Epithelial cell of proximal tubule (primary cell): ENCODE measurements at places on chromosomes 3 and 15.
A peak's percentile ranks its signal among the peaks of the same experiment; 100 is the strongest.

GRCh38 chr3:141122455-141123030 lies 71.4 kb downstream of the SPSB4 start:
- no peak for DNase-seq

GRCh38 chr3:30933478-30934207 lies 39.2 kb upstream of the GADL1 start:
- no peak for DNase-seq

DNA sequence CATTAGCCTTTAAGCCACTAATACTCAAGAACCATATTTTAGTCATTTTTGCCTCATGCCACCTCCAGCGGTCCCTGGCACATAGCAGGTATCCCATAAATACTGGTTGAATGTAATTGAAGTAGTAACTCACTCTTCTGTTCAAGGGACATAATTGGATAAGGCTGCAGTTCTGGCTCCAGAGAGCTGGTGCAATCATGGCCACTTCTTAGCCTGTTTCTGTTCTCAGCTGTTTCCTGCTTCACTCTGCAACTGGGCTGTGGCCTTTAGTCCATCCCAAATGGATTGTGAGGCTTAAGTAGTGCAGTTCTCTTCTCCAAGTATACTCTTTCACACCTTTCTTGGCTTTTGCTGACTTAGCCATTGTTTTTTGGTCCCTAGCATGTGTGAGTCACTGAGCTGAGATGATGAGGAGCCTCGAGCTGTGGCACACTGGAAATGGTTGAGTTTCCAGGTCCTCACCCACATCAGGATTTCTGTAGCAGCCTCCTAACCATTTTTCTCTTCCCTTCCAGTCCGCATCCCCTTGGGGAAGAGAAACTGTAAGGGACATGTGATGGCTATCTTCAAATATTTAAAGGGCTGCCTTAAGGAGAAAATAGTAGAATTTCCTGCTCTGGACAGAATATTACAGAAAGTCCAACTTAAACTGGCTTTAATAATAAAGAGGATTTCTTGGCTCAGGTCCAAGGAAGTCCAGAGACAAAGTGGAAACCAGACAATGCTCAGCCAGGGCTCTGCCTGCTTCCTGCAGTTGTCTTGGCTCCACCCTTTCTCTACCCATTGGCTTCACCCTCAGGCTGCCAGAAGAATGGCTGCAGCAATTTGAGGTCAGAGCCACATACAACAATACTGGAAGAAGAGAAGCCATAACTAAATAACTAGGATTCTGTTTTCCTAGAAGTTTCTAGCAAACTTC lies 305.4 kb upstream of the ROPN1 start:
- DNase-seq: no peak

DNA sequence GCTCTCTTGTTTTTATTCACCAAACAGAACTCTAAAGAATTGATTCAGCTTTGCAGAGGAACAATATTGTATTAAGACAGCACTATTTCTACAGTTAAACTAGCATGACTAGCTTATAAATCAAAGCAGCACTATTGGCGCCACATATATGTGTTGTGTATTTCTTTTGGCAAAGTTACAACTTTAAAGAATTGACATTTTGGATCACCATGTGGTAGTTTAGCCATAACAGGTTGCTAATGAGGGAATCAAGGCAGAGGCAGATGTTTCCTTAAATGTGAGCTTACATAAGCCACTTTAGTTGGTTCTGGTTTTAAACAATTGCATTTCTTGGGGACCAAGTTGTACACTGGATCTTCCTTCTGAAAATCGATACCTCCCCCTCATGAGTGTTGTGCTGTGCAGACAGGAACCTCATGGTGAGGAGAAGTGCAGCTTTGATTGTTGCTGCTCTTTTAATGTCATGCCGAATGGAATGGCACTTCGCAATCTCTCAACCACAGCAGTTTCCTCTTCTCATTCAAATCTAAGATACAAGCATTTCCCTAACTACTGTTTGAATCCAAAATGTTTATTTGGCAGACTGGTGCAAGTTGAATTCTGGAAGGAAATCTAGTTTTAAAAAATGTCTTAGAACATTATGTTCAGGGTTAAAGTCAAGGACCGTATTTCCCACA lies 151.2 kb downstream of the MYRIP start:
- DNase-seq: no peak

GRCh38 chr15:67018441-67018840 lies 47.0 kb upstream of the SMAD3 start:
- no peak for DNase-seq

DNA sequence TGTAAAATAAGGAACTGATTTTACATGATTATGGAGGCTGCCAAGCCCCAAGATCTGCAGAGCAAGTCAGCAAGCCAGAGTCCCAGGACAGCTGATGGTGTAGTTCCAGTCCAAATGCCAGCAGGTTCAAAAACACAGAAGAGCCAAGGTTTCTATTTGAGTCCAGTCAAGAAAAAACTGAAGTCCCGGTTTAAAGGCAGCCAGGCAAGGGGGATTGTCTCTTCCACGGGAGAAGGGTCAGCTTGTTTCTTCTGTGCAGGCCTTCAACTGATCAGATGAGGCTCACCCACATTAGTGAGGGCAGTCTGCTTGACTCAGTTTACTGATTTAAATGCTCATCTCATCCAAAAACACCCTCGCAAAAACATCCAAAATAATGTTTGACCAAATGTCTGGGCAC lies 246.2 kb downstream of the PLCL2 start:
- DNase-seq: no peak

GRCh38 chr3:12675115-12675810 lies 11.3 kb upstream of the RAF1 start:
- no peak for DNase-seq

DNA sequence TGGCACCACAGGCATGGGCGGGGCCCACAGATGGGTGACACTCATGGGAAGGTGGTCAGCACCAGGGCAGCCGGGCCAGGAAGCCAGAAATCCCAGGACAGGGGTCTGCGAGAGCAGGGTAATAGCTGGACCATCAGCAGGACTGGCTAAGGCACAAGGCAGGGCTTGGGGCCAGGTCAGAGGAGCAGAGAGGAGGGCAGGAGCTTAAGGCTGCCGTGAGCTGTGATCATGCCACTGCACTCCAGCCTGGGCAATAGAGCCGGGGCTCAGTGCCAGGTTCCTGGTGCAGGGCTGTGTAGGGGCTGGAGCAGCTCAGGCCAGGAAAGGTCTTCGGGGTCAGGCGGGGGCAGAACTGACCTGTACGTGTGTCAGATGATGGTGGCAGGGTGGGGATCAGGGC lies 64.2 kb upstream of the LINGO1 start:
- no peak for DNase-seq

GRCh38 chr15:53918180-53919079 lies 59.8 kb upstream of the UNC13C start:
- DNase-seq: no peak

DNA sequence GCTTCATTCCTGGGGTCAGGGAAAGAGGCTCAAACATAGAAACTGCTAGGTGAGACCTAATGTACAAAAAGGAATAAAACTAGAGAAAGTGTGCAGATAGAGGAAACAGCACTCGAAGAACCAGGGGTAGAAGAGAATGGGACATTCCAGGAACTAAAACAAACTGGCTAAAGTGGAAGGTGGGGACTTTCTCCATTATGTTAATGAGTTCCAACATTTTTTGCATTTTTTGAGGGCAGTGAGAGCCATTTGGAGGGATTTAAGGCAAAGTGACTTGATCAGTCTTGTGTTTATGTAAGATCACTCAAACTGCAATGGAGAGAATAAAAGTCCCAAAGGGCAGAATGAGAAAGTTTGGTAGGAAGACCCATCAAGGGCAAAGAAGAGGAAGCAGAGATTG lies 20.6 kb upstream of the SLC4A7 start:
- no peak for DNase-seq

GRCh38 chr15:76730262-76730661 lies 174.9 kb downstream of the SCAPER start:
- DNase-seq: no peak

GRCh38 chr15:92882697-92883162 lies 17.4 kb upstream of the CHD2 start:
- DNase-seq: no peak

GRCh38 chr15:65939901-65940617 lies 70.8 kb downstream of the RAB11A start:
- DNase-seq: peak; percentile 85

GRCh38 chr15:89157918-89158564 lies 63.3 kb downstream of the RLBP1 start:
- no peak for DNase-seq

GRCh38 chr3:150527464-150528255 lies 18.6 kb downstream of the SERP1 start:
- no peak for DNase-seq

- DNase-seq: no peak
These were observed 21.8 kb downstream of the RBPMS2 start for GRCh38 chr15:64753480-64754185.

DNA sequence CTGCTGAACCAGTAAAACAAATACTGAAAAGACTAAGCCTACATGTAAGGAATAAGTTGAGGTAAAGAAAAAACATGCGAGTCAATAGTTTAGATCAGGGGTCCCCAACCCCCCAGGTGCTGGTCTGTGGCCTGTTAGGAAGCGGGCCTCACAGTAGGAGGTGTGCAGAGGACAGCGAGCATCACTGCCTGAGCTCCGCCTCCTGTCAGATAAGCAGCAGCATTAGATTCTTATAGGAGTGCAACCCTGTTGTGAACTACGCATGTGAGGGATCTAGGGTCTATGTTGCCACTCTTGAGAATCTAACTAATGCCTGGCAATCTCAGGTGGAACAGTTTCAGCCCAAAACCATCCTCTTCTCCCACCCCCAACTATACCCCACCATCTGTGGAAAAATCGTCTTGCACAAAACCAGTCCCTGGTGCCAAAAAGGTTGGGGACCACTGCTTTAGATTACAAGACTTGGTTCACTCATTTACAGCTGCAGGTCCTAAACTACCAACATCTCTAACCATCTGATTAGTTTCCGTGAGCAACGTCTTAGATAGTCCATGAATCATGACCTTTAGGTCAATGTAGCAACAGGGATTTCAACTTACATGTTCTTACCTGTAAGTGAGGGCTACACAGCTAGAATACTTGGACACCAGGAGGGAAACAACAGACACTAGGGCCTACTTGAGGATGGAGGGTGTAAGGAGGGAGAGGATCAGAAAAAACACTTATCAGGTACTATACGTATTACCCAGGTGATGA lies 66.7 kb downstream of the TRANK1 start:
- DNase-seq: no peak

GRCh38 chr15:38226608-38227266 lies 25.9 kb upstream of the SPRED1 start:
- DNase-seq: peak; percentile 86

- no peak for DNase-seq
These were observed 147.5 kb upstream of the NUDT16 start for GRCh38 chr3:131233900-131234668.

GRCh38 chr3:94176988-94177745 lies 114.3 kb downstream of the NSUN3 start:
- no peak for DNase-seq

GRCh38 chr15:32898414-32898813 lies 180.6 kb downstream of the GREM1 start:
- no peak for DNase-seq

DNA sequence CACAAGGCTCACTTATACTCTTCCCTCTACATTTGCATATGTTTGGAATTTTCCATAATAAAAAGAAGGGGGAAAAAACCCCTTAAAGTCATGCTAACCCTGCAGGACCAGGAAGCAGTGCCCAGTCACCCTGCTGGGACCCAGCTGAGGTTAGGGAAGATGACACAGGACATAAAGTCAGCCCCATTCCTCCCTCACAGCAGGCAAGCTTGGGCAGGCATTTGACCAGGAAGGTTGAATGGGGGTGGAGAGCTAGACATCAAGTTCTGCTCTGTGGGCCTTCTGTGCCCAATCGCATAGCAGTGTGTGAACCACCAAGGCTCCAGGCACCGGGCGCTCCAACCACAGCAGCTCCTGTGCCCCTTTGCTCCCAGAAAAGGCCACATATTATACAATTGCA lies 7.1 kb upstream of the HDAC11 start:
- DNase-seq: no peak

DNA sequence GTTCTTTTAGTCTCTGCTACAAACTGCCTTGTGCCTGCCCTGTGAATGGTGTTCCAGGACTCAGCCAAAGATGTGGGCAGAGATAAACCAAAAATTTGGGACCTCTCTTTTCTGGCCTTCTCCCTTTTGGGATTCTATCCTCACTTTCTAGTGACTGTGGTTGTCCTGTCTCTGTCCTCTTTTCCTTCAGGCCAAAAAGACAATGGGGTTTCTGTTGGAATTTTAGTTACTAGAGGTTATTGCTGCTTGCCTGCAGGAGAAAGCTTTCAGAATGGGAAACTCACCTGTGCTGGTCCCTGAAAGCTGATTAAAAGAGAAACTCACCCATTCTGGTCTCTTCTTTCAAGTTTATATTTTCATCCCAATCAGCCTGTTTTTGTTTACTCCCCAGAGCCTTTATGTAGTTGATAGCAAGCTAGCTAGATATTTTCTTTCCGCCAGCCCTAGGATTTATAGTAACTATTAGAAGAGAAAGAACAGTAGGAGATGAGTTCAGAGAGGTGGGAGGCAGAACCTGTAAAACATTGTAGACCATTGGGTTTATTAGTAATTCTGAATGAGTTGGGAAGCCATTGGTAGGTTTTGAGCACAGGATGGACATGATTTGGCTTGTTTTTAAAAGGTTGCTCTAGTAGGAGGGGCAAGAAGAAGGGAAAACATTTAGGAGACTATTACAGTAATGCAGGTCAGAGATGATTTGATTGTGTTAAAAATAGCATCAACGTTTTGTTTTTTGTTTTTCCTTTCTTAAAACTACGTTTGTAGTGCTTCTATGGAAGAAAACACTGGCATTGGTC lies 138.9 kb downstream of the TCF12 start:
- DNase-seq: no peak

DNA sequence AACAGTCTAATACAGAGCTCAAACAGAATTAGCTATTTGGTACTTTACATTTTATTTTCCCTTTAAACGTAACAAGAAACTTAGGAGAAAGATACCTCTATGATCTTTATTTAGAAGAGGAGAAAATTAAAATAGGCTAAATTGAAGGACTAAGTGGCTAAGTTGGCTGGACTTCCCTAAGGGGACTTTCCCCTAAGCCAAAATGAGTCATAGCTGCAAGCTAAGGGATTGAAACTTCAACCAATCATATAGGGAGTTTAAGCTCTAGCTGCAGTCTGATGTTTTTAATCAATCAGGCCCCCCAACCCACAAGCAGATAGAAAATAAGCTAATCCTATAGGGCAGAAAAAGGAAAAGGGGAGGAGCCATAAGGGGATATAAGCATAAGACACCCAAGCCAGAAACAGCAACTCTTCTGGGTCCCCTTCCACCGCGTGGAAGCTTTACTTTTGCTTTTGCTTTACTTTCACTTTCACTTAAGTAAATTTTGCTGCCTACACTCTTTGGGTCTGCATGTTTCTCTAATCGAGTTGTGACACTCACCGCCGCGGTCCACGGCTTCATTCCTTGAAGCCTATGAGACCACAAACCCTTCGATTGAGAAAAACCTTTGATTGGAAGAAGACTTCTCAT lies 1108.5 kb upstream of the EPHA6 start:
- DNase-seq: no peak

GRCh38 chr3:196889844-196890708 lies 22.4 kb downstream of the SENP5 start:
- no peak for DNase-seq

GRCh38 chr3:76369170-76369569 lies 583.8 kb upstream of the ZNF717 start:
- peak; percentile 86 for DNase-seq

- DNase-seq: no peak
These were observed 144.1 kb upstream of the ALCAM start for GRCh38 chr3:105222568-105223093.
